ENCODE measurements at places on chromosomes 7 and 10.

DNA sequence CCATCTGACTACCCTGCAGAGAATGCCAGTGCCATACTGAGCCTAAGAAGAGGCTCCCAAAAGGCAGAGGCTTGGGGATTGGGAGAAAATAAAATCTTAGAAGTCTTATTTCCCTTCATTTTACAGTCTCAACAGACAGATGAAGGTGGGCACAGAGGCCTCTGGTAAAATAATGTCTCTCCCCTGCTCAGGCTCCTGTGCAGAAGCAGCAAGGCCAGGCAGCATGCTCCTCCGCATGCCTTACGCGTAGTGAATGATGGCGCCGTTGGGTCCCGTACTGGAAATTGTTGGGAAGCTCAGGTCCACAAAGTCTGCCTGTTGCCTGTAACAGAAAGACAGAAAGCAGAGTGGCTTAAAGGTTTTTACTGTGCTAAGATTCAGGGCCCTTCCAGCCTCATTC, 45.8 kb downstream of the XPNPEP1 start:
- no peak for DNase-seq

DNA sequence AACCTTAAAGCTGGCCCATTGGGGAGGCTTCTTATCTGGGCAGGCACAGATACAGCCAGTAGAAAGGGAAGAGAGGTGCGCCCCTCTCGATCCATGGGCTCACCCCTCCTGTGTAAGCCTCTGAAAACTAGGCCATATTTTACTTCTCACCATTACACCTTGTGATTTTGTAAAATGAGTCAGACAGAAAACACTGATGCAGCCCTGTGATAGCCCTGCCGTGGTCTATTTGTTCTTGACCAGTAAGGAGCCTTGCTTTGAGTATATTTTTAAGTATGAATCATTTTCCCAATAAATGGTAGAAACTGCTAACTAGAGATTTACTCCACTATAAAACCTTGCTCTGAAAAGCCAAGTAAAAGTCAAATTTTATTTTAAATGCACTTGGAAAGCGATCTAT, 329.8 kb upstream of the MBL2 start:
- DNase-seq = no peak

DNA sequence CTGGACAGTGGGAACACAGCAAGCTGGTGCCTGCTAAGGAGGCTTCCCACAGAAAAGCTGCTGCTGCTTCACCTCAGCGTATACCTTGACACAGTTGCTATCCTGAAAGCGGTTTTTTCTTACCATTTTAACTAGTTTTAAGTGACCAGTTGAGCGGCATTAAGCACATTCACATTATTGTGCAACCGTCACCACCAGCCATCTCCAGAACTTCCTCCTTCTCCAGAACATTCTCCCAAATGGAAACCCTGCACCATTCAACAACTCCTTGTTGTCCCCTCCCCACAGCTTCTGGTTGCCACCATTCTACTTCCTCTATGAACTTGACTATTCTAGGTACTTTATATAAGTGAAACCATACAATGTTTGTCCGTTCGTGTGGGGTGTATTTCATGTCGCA, 169.9 kb downstream of the SNX10 start:
- no peak for DNase-seq

DNA sequence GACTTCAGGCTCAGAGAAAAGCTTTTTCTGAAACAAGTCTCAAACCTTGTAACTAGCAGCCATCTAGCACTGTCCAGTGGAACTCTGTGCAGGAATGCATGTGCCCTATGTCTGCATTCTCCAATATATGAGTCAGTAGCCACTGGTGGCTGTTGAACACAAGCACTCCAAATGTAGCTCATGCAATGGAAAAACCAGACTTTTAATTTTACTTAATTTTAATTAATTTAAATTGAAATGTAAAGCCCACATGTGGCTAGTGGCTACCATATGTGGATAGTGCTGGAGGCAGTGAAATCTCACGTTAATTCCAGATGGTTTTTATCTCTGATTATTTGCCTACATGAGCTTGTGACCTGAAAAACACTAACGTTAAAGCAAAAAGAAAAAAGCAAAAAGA, 225.1 kb downstream of the GATA3 start:
- no peak for DNase-seq

DNA sequence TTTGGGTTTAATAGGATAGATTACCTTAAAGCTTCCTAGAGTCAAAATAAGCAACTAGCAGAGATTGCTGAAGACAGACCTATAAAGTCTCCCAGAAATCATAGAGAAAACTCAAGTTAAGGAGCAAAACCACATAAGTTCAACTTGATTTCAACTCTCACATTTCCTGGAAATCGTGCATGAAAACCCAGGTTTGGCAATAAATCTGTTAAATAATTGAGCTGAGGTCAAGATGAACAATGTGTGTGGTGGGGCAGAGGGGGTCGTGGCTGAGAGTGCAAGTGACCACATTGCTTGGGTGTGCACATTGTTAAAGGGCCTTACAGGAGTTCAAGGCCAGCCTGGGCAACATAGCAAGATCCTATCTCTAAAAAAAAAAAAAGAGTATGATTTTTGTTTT, 636.5 kb downstream of the GALNT17 start:
- peak; percentile 59 for DNase-seq

DNA sequence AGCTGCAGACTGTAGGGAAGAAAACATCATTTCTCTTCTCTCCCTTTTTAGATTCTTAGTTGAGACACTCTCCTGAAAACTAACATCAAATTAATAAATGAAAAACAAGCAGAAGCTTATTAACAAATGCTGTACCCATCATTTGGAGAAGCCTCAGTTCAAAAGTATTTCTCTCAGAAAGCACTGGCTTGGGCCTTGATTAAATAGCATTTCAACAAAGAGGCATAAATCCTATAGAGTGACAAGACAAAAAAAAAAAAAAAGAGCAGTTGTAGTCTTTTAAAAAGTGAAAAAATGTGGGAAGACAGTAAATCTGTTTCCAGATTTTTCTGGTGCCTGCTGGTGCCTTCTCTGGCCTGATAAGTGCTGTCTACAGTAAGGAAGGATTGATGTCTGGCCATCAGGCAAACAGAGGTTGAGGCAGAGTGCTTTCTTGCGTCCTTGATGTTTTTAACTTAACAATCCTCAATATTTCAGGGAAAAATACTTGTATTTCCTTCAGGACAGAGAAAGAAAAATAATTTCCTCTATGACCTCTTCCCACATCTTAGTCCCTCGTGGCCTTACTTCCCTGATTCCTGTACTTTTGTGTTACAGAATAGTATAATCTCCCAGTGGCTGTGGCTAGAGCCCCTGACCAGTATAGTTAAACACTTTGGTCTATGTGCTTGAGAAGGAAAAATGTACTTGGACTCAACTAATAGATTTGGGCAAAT, 300.5 kb downstream of the HGF start:
- DNase-seq = no peak

All from astrocyte of the cerebellum (primary cell).